SHP77 (cell line): ENCODE measurements at places on chromosomes 5 and 9.

- DNase-seq, result no peak
Observed at GRCh38 chr5:126680191-126680817, 79.6 kb downstream of the PHAX start.

DNA sequence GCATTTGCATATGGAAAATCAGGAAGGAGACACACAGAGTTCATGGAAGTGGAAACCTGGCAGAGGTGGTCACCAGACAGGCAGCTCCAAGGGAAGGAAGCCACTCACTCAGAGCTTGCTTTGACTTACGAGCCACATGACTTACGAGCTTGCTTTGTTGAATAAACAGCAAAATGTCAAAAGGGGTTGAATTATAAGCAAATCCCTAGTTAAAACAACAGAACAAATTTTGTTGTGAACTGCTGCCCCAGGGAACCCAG is 164.3 kb downstream of the SYK start:
- no peak for DNase-seq

DNA sequence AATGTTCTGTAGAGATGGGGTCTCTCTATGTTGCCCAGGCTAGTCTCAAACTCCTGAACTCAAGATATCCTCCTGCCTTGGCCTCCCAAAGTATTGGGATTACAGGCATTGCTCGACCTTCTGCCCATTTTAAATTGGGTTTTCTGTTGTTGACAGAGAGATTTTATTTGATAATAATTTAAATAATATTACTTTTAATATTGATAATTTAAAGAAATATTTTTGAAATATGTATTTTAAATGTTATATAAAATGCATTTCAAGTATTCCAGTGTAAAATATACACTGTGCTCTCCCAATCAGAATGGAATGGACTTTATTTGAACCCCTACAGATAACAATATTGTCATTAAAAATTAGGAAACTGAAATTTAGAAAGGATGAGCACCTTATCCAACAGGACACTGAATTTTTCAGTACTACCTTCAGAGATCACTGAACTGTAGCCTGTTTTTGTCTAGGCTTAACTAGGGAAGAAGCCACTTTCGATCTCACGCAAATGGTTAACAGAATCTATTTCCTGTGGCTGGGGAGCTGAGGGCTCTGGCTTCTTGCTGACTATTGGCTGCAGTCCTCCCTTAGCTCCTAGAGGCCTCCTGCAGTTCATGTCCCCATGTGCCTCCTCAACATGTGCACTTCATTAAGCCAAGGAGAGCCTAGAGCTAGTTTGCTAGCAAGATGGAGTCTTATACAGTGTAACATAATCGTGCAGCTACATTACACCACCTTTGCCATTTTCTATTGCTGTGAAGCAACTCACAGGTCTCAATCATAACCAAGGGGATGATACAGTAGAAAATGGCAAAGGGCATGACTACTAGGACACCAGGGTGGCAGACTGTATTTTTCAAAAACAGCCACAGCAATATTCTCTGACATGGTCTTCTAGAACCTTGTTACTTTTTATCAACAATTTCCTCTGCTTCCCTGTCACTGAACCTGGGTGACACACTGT is 150.0 kb downstream of the CDC42SE2 start:
- DNase-seq, result no peak

DNA sequence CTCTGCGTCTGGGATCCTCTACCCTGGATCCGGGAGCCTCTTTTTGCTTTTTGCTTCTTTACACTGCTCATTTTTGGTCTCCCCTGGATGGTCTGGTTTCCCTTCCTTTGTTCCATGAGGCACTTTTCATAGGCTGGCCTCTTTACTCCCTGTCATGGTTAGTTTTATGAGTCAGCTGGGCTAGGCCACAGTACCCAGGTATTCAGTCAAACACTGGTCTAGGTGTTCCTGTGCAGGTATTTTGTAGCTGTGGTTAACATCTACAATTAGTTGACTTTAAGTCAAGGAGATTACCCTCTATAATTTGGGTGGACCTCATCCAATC is 17.5 kb downstream of the ANKRD33B start:
- no peak for DNase-seq

GRCh38 chr5:168417731-168418429 is 68.4 kb upstream of the RARS1 start:
- no peak for DNase-seq

DNA sequence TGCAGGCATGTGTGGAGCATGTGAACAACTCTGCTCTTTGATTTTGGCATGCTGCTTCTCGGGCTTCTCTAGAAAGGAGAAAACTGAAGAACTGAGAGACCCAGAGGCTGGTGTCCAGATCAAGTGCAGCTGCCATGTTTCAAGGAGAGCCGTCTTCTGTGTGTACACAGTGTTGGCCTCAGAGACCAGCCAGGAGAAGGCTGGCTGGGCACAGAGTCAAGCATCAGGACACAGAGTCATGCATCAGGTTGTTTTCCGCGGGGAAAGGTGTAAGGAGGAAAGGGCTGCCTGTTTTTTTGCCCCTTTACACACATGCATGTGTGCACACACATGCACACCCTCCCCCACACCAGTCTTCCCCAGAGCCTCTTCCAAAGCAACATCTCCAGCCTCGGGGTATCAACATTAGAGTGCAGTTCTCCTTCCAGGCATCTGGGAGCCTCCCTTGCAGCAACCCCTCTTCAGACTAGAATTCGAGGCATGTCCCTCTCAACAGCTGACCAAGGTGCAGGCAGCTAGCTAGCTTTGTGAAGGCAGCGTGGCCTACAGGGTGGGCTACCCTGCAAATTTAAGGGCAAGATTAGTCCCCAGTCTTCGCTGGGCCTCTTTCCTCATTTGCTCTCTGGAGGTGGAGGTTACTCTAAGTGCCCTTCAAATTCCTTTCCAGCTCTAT is 180.9 kb downstream of the AOPEP start:
- no peak for DNase-seq

DNA sequence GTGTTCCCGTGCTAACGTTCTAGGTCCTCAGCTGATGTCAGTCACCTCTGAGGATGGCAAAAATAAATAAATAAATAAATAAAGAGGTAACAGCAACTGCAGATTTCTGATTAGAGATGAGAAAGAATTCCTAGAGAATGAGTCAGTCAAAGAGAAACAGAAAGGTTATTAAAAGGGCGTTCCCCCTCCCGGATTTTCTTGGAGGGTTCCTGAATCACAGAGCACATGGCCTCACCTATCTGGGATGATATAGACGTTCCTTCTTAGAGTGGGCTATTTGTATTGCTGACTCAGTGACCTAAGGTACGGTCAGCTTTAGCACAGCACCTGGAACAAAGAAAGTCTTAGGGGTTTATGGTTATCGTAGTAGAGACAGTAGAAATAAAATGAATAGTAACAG is 30.6 kb downstream of the HTR4 start:
- no peak for DNase-seq

- DNase-seq, result peak; percentile 4
Observed at GRCh38 chr5:156414391-156414790, 87.4 kb downstream of the SGCD start.

DNA sequence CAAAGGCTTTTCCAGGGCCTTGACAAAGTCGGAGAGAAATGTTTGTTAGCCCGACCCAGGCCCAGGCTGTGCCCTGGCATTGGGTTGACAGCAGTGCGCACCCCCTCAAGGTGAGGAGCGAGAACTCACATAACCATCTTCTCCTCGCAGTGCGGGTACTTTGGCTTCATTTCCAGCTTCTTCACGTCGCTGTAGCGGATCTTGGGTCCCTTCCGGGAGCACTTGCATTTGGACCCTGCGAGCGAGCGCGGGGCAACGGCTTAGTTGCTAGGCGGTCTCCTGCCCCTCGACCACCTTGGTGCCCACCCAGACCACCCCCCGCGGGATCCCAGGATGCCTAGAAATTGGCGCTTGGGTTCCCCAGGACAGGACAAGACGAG is 496 bp downstream of the CXCL14 start:
- no peak for DNase-seq

DNA sequence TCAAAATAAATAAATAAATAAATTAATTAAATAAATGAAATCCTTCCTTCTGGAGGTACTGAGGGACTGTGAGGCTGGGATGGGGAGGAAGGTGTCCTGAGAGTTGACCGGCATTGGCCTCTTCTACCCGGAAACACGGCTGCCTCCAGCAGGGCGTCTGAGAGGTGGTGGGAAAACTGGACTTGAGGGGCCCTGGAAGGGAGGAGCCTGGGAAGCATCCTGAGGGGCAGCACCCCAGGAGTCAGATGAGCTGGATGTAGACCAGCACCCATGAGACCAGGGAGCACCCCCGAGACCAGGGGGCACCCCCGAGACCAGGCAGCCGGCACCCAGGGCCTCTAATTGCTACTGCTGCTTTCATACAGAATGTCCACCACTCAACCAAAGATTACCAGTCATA is 8.8 kb upstream of the NSMF start:
- DNase-seq, result no peak

GRCh38 chr5:10671041-10672008 is 89.7 kb downstream of the DAP start:
- DNase-seq, result no peak

- DNase-seq, result no peak
Observed at GRCh38 chr5:19782566-19782965, 205.4 kb downstream of the CDH18 start.

GRCh38 chr5:109318455-109319108 is 91.2 kb downstream of the PJA2 start:
- DNase-seq, result no peak

DNA sequence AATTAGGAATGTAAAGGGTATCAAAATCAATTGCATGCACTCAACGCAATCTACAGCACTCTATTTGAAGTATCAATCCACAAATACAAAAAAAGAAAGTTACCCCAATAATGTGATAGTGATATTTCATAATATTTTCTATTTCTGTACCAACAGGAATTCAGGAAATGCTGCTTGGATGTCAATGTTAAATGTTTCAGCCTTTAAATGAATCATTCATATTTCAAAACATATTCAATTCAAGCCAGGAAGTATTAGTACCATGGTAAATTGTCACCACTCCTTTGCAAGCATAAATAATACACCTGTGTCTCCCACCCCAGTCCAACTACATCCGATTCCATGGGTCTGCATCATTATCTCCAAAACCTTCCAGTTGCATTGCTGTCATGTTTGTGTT is 1185.5 kb upstream of the CDH18 start:
- no peak for DNase-seq

- DNase-seq, result no peak
Observed at GRCh38 chr9:69771775-69772418, 12.1 kb upstream of the PTAR1 start.

GRCh38 chr9:2130941-2131340 is 115.8 kb downstream of the SMARCA2 start:
- no peak for DNase-seq

GRCh38 chr5:131661933-131662332 is 26.9 kb upstream of the RAPGEF6 start:
- no peak for DNase-seq

- DNase-seq, result no peak
Observed at GRCh38 chr5:5430136-5430535, 7.7 kb downstream of the ICE1 start.

GRCh38 chr5:128109138-128109537 is 25.6 kb downstream of the SLC12A2 start:
- DNase-seq, result no peak

- peak; percentile 92 for DNase-seq
Observed at GRCh38 chr5:35777358-35778087, 79.2 kb upstream of the IL7R start.

- no peak for DNase-seq
Observed at GRCh38 chr9:105836936-105837660, 142.8 kb downstream of the TMEM38B start.

GRCh38 chr9:27473111-27473529 is 51.0 kb upstream of the IFNK start:
- DNase-seq, result no peak

DNA sequence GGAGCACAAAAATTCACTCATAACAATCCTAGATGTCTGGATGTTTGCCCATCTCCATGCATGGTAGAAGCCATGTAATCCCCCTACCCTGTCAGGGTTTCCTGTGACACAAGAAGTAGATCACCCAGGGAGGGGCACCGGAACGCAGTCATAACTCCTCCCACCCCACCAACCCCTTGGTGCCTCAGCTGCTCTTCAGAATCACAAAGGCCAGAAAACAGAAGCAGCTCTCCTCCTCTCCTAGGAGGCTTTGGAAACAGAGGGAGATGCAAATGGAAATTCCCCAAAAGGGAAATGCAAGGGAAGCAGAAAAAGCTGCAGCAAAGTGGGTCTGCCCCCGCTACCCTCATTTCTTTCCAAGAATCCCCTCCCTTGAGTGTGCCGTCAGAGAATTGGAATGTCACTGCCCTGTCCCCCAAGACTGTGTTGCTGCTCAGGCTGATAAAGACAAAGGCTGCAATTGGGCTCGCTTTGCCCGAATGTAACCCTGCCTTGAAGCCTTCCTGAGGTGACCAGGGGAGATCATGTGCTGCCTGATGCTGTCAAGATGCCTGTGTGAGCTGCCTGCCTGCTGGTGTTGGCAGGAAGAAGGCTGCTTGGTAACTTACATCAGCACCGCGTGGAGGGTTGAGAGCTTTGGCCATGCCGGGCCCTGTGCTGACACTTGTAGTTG is 65.5 kb upstream of the ABCA1 start:
- peak; percentile 53 for DNase-seq

GRCh38 chr5:142500227-142500905 is 175.5 kb upstream of the SPRY4 start:
- DNase-seq, result no peak

DNA sequence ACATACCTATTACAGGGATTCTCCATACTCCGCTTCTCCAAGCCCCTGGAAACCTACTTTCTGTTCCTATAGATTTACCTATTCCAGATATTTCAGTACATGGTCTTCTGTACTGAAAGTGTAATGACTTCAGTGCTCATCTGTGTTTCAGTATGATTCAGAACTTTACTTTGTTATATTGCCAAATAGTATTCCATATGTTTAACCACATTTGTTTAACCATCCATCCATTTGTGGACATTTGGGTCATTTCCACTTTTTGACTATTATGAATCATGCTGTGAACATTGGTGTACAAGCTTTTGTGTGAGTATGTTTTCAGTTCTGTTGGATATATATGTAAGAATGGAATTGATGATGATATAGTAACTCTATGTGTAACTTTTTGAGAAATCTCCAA is 188.9 kb downstream of the PDZD2 start:
- no peak for DNase-seq

- DNase-seq, result no peak
Observed at GRCh38 chr9:71879644-71880174, 31.3 kb downstream of the ABHD17B start.

GRCh38 chr9:83435301-83435700 is 102.9 kb downstream of the FRMD3 start:
- DNase-seq, result no peak

DNA sequence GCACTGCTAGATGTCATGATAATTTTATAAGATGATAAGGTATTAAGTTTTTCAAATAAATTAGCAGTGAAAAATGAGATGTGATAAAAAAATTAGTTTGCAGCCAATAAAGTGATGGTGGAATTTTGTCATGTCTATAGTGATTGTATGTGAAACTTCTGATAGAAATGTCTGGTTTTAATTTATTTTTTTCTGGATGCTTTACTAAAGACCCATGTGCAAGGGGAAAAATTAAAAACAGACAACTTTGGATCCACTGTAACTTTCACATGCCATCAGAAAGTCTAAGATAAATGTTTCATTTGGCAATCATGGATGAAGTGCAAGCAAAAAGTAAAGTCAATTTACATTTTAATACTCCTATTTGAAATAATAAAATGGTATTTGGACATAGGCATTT is 4.4 kb upstream of the NDUFS4 start:
- DNase-seq, result no peak

GRCh38 chr9:90441814-90442213 is 200.8 kb downstream of the DIRAS2 start:
- no peak for DNase-seq
